ENCODE measurements at places on chromosomes 16 and 17.

DNA sequence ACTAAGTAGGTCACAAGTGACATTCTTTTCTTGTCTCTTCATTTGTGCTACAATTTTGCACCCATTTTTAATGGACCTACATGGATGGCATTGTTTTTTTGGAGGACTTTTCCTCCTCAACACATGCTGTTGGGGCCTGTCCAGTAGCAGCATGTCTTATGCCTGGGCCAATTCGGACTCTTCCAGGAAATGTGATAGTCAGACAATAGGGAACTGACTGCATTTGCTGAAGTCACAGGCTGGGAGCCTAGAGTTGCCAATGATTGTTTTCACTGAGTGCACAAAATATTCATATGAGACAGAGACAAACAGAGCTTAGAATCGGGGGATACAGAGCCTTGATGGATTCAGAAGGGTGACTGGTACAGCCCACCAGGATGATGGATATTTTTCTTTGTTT, 867.3 kb upstream of the GOT2 start:
- DNase-seq, result no peak

GRCh38 chr16:88957887-88958577, 19.0 kb downstream of the CBFA2T3 start:
- no peak for DNase-seq

GRCh38 chr17:14393723-14394122, 92.8 kb downstream of the HS3ST3B1 start:
- DNase-seq, result no peak

- DNase-seq, result no peak
Observed at GRCh38 chr17:57597531-57598453, 147.3 kb downstream of the CCDC182 start.

GRCh38 chr16:62029947-62030346, 6.3 kb downstream of the CDH8 start:
- no peak for DNase-seq

DNA sequence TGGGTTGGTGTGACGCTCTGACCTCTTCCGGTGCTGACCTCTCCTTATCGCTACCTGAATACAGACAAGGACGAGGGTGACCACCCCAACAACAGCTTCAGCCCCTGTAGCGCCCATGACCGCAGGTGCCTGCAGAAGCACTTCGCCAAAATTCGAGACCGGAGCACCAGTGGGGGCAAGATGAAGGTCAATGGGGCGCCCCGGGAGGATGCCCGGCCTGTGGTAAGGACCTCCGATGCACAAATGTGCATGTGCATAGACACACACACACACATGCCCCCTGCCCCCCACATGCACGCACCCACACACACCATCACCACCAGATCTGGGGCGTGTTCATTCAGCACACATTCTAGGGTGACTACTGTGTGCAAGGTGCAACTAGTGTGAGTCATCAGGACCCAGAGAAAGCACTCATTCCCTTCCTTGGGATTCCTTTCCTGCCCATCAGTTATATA, 9.7 kb downstream of the IGFBP4 start:
- DNase-seq, result no peak

DNA sequence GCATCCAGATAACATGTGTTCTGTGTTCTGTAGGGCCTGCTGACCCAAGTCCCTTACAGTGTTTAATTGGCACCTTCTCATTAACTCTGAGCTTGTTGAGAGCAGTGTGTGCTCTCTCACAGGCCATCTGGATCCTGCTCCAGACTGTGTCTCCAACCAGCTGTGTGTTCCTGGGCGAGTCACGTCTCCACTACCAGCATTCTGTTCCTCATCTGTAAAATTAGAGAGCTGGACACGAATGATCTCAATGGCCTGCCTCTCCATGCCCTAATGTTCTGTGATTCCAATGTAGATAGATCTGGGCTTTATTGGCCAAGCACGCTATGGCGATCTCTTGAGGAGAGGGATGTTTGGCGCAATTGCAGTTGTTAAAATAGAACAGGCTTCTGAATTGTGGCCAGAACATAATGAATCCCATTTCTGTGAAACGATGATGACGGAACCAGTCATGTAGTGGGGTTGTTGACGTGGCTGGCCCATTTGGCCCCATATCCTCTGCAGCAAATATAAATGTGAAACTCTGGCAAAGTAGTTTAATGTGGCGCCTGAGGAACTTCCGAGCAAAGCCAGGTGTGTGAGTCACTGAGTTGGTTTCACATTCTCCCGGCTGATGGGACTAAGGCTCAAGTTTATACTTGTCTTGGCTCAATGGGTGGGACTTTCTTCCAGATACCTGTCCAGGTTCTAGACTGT, 22.2 kb downstream of the TBX4 start:
- DNase-seq, result no peak

DNA sequence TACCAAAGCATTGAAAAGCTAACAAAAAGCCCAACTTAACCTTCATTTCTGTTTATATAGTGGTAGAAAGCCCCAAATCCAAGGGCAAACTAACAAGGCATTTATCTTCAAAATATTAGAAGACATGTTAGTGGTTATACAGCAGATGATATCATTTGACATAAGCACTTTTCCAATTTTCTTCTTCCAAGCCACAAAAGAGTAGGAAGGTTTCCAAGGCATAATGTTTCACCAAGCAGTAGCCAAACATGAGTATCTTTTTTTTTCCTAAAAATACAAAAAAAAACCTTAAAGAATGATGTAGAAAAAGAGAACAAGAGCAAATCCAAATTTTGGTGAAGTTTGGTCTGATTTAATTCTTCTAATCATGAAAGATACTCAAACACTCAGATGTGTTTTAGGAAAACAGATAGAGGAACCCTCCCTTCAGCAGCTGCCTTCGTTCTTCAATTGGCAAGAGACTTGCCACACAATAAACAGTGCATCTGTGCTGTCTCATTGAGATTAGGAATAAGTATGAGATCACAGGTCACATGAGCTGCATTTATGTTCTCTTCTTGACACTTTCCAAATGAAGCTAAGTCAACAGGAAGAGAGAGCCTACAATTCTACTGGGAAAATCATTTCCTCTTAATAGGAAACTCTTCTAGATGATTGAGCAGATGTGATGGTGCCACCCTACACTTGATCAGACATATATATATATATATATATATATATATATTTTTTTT, 106.7 kb downstream of the TTC19 start:
- no peak for DNase-seq

DNA sequence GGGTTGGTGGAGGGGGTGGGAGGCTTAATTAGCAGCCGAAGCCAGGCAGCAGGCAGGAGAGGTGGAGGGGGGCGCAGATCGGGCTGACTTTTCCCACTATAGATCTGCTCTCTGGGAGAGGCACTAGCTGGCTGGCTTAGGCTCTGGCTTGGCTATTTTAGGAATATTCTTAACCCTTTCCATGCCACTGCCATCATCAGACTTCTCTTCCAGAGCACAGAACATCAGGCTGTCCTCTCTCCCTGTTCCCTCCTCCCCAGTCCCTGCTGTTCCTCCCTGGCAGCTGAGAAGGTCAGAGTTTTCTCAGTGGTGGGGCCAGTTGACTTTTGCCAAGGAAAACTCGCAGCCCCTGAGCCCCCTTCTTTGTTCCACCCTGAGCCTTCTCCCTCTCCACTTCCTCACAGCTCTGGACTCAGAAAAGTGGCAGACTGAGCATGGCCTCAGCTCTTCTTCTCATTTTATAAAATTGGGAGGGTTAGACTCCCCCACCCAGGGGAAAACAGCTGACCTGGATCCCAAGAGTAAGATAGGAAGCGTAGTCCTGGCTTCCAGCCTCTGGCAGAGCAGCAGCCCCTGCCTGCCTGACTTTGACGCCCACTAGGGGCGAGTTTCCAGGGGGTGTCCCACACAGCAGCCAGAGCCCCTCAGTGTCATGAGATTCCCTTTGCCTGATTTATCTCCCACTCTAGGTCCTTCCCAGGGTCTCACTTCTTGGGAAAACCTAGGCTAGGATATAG, 9.9 kb upstream of the C1QL1 start:
- no peak for DNase-seq

DNA sequence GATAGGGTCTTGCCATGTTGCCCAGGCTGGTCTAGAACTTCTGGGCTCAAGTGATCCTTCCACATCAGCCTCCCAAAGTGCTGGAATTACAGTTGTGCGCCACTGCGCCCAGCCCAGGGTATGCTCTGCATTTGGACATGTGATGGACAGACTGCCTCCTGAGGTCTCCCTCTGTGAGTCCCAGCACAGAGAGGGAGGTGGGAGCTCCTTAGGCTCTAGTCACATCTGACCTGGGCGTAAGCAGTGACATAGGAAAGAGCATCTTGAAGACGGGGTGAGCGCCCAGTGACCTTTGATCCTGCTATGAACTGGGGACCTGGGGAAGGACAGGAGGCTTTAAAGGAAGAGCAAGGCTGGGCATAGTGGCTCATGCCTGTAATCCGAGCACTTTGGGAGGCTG, 2.2 kb upstream of the GFAP start:
- DNase-seq, result no peak

- DNase-seq, result no peak
Observed at GRCh38 chr17:79073016-79073705, 1.5 kb upstream of the ENGASE start.

- DNase-seq, result no peak
Observed at GRCh38 chr17:39979016-39979670, 1.5 kb upstream of the PSMD3 start.

- DNase-seq, result no peak
Observed at GRCh38 chr17:81076141-81076679, 41.3 kb downstream of the BAIAP2 start.

DNA sequence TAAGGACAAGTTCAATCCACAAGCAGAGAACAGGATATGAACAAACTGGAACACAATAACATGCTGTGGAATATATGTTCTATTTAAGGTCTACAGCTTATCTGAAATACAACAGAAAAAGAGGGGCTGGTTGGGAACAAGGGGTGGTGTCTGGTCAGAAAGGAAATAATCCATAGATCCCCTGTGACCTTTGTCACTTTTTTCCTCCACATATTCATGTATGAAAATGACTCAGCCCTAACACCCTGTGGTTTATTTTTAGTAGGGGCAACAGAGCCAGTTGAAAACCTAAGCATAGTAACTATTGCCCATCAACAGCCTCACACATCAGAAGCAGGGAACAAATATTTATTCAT, 12.3 kb upstream of the SPAG9 start:
- no peak for DNase-seq

DNA sequence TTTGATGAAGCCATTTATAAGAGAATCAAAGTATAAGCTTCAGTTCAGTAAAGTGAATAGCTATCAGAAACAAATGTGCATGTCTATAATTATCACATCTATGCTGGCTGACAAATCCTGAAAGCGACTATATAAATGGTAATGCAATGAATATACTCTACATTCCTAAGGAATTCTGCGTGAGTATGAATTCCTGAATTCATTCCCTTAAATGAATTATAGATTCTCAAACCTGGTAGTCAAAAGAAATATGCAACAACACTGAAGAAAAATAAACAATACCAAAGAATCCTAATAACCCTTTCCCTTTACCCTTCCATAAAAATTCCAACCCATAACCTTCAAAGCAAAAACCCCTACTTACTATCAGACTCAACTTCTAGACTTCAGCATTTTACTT, 416.6 kb upstream of the PMFBP1 start:
- no peak for DNase-seq

GRCh38 chr17:27535975-27536374, 79.7 kb downstream of the KSR1 start:
- no peak for DNase-seq

- DNase-seq, result no peak
Observed at GRCh38 chr17:21042458-21043295, at the start of gene USP22. Gene USP22 (minus strand): TSS chr17:21043011. CDS start chr17:21042835, 176 bp downstream.
